HCEC 1CT (cell line): ENCODE measurements at places on chromosomes 6 and 20.

GRCh38 chr6:91221072-91221720, 634.3 kb upstream of the MAP3K7 start:
- no peak for DNase-seq

- DNase-seq, result no peak
Observed at GRCh38 chr20:59825563-59825920, 107.9 kb downstream of the SYCP2 start.

GRCh38 chr6:130780122-130780521, 47.1 kb upstream of the SMLR1 start:
- peak; percentile 41 for DNase-seq

- DNase-seq, result no peak
Observed at GRCh38 chr6:119608994-119609393, 259.4 kb upstream of the MAN1A1 start.

DNA sequence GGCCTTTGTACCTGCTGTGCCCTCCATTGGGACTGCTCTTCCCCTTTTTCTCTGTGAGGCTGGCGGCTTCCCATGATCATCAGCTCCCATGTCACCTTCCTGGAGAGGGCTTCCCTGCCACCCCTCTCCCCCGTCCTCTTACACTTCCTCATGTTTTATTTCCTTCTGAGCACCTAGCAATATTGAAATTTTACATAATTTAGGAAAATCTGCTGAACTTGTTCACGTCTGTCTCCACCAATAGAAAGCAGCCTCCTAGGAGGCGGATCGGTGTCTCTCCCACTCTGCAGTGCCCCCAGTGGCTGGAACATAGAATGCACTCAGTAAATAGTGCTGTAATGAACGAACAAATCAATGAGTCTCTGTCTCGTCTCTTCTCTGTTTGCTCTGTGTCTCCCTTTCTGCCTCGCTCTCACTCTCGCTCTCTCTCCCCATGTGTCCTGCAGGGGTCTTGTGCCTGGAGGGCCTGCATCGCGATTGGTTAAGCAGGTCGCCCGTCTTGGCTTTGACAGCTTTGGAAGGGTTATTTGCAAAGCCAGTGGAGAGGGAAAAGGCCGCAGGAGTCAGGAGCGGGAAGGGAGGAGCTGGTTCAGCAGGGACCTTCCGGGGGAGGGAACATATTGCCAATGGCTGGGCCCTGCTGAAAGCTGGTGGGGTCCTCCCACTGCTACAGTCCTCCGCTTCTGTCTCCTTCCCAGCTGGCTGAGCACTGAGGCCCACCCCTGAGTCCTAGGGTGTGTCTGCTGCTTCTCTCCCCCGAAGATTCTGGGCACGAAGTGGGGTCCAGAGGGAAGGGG, 12.1 kb upstream of the OCSTAMP start:
- DNase-seq, result peak; percentile 30

GRCh38 chr6:163635731-163636364, 221.3 kb downstream of the QKI start:
- no peak for DNase-seq

DNA sequence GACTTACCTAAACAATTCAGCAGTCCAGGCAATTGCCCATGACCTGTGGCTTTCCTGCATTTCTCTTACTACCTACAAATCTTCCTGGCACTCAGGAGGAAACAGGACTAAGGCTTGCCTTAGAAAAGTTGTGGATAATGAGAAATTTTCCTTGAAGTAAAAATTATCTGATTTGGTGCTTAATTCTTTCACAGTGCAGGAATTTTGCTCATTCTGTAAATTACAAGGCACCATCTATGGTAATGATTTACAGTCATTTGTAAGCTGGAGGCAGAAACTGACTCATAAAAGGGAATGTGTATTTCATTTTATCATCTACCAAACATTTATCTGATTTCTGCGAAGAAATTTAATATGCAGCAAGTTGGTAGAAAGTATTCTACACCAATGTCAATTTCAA, 211.5 kb upstream of the FKBP1C start:
- DNase-seq, result no peak

GRCh38 chr6:116974526-116975316, 97.7 kb downstream of the RFX6 start:
- DNase-seq, result no peak

- no peak for DNase-seq
Observed at GRCh38 chr6:162336359-162336758, 391.2 kb downstream of the PRKN start.

- DNase-seq, result no peak
Observed at GRCh38 chr20:44326391-44327159, 10.3 kb upstream of the R3HDML start.

DNA sequence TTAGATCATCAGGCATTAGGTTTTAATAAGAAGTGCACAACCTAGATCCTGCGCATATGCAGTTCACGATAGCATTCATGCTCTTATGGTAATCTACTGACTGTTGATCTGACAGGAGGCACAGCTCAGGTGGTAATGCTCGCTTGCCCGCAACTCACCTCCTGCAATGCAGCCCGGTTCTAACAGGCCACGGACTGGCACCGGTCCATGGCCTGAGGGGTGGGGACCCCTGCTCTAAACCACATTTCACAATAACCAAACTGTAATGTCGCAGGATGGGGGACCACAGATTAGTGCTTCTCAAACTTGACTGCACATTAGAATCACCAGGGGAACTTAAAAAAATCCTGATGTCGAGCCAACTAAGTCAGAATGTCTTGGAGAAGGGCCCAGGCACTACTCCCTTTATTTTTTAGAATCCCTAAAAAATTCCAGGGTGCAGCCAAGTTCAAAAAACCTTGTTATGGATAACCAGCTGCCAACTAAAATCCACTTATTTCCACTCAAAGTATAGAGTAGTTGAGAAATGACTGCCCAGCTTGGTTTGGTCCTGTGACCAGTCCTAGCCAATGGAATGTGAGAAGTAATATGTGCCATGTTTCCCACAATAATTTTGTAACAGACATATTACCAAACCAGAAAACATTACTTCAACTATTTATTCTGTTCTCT, 3.1 kb downstream of the SHPRH start:
- peak; percentile 34 for DNase-seq

DNA sequence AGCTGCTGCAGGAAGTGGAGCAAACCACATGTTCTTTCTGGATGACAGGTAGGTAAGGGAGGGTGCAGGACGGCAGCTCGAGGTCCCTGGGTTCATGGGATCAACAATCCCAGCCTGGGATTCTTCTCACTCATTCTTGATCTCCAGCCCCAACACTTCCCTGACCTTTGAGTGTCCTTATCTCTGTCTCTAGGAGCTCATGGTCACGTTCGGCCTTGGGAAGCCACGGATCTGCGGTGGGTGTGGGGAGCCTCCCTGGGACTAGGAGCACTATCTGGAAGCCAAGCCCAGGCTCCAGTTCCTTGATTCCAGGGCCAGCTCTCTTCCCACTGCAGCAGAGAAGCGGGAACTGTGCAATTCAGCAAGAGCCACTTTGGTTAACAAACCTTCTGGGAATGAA, 27.5 kb downstream of the BNIP5 start:
- no peak for DNase-seq

DNA sequence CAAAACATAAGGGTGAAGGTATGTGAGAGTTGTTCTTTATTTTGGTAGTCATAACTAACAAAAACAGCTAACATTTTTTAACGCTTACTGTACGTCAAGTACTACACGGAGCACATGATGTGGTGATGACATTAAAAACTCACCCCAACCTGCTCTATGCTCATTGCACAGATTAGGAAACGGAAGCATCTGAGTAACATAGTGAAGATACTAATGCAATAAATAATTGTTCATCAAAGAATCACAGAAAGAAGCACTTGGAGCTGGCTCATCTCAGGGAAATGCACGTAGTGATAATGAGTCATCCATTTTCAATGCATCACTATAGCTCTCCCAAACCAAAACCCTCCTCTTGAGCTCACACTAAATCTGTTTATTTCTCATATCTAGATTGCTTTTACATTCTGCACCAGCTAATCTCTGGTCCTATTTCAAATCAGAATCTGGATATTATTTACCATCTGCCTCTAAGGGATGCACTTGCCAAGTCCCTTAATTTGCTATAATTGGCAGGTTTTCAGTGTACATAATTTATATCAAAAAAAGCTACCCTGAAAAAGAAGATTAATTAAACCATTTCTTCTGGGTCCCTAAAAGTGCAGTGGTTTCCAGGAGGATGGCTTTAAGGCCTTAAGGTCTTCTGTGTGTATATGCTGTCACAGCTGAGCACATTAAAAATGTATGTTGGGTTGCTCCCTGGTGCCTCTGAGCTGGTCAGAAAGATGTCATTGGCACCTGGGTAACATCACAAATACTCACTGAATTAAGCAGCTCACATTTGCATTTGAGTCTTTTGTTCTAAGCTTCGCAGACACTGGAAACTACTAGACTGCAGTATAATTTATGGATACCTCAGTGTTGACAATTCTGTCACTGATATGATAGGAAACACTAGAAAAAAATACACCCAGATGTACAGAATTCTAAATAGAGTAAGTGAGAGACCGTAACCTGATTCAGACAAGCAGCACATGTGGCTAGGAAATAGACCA, 677.4 kb upstream of the CITED2 start:
- peak; percentile 100 for DNase-seq

- DNase-seq, result peak; percentile 27
Observed at GRCh38 chr20:36519944-36520343, 21.4 kb upstream of the MYL9 start.
